HTR-8/SVneo (cell line): ENCODE measurements at places on chromosomes 7 and 10.

- DNase-seq, result no peak
These were observed 276.9 kb downstream of the BAMBI start for GRCh38 chr10:28954211-28954610.

DNA sequence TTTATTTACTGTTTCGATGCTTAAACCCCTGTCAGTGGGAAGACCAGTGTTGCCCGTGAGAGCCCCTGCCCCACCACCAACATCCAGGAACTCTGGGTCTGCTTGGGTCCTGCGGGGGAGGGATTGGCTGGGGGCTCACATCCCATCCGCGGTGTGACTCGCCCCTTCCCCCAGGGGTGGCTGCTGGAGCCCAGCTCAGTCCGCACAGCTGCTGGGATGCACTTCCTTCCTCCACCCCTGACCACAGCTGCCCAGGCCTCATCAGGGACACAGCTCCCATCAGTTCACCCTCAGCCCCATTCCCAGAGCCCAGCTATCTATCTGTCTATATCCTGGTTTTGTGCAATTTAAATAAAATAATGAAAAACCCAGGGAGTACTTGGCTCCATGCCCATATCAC lies 54.5 kb downstream of the JAKMIP3 start:
- no peak for DNase-seq

GRCh38 chr10:68230268-68230667 lies 1.6 kb downstream of the ATOH7 start:
- DNase-seq, result no peak

GRCh38 chr7:71538210-71538609 lies 406.3 kb downstream of the GALNT17 start:
- DNase-seq, result no peak

DNA sequence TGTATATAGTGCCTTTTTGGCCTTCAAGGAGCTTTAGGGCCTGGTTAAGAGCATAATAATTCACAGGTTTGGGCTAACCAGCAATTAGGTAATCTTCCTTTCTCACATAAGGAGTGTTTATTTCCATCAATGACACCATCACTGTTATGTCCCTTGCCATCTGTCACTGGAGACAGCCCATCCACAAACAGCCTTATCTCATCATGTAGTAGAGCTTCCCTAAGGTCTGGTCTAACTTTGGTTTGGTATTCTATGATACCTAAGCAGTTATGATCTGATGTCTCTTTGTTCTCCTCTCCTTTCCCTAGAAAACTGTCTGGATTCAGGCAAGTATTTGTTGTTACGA lies 26.4 kb downstream of the MAPK8 start:
- no peak for DNase-seq

DNA sequence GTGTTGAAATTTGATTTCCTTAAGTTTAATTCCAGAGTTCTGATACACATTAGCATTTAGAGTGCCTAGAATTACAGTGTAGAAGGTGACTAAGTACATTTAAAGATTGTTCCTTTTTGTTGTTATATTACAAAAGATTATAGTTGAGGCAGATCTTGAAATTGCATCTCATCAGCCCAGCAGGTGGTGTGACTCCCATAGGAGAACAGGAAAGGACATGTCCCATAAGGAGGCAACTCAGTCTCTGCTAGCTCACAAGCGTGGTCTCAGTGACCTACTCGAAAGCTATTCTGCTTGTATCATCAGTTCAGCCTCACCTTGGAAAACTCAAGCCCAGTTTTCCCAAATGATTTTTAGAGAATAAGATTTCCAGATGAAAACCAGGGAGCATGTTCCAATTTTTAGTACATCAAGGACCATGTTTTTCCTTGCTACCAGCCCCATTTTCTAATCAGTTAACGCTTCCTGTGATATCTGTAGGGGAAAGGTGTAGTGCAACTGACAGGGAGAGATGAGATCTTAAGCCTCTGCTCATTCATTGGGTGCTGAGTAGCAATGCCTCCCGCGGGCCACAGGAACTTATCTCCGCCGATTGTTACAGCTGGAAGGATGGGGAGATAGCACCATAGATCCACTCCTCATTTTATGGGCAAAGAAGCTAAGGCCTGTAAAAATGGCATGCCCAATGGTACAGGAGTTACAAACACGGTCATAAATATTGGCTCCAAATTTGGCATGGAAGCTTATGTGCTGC lies 1.1 kb upstream of the GNAI1 start:
- no peak for DNase-seq

DNA sequence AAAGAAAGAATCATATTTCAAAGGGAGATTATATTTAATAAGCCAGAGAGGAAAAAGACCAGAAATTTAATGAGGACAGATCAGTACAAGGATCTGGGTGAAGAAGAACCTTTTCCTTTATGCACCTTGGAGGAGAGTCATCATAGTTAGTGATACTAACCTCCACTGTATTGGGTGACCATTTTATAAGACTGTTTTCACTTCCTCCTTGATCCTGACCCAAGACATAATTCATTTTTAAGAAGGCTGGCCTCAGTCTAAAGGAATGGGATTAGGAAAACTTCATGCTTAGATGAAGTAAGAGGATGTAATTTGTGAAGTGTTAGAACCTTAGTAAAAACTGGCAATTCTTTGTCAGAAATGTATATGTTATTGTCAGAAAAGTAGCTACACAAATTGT lies 68.6 kb downstream of the ADAM22 start:
- DNase-seq, result no peak

GRCh38 chr7:96921771-96922170 lies 83.6 kb upstream of the DLX6 start:
- no peak for DNase-seq

- DNase-seq, result no peak
These were observed 30.0 kb downstream of the PAX2 start for GRCh38 chr10:100775386-100775785.

- DNase-seq, result peak; percentile 30
These were observed 69.0 kb downstream of the ADD3 start for GRCh38 chr10:110076559-110077318.

- DNase-seq, result no peak
These were observed 834 bp upstream of the TRIL start for GRCh38 chr7:28958980-28959347.

DNA sequence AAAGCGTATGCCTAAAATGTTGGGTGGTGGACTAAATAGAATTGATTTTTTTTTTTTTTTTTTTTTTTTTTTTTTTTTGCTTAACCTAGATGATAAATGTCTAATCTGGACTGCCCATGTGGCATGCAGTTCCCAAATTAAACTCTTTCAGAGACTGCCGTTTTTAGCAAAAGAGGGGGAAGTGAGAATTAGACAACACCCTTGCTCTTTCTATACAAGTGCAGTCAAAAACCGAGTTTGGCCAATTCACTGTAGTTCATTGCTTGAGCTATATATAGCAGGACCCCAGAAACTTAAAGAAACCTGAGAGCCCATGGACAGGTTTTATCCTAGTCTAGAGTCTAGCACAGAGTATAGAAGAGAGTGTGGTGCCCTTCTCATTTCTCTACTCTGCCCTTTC lies 141.9 kb downstream of the GRM3 start:
- DNase-seq, result no peak

GRCh38 chr10:88728107-88728763 lies 22.2 kb downstream of the LIPK start:
- no peak for DNase-seq

GRCh38 chr7:18538554-18539250 lies 43.2 kb downstream of the HDAC9 start:
- no peak for DNase-seq

- no peak for DNase-seq
These were observed 77.5 kb downstream of the SLC16A9 start for GRCh38 chr10:59631882-59632807.

DNA sequence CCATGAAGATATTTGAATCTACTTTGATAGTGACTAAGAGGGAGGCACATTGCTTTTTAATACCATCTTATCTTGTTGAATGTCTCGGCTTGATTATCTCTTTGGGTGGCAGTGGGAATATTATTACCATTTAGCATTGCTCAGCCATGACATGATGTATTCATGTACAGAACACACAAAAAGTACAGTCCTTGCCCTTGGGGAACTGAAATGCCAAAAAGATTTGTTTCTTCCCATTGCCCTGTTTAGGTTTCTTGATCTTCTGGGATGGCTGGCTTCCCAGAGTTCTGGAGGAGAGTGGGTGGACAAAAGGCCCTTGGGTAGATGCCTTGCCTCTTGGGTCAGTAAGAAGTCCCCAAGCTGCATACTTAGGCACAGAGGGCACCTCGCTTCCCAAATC lies 23.8 kb downstream of the SUFU start:
- no peak for DNase-seq

DNA sequence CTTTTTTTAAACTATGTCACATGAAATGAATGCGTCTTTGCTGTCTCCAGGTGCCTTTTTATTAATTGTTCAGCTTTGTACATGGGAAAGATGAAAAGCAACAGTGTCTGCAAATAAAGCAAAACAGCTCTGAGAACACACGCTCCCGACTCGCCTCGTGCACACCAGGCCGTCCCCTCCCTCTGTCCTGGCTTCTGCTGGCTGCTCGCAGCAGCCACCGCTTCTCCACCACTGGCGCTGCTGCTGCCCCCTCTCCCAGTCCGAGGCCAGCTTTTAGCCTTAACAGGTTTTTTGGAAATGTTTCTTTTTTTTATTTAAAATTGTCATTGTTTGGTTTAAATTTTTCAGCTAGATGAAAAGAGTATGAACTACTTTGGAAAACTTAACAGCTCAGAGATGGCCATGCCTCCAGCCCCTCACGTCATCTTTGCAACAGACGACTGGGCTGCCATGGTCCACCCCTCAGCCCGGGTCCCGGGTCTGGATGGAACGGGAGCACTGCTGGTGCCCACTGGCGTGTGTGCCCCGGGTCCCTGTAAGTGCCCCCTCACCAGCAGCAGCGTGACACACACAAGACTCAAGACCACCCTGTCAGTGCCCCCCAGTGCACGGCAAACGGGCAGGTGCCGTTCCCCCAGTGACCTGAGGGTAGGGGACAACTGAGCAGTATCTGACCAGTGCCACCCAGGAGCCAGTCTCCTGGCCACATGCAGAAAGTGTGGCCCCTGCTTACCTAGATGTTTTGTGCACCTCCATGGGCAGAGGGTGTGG lies 415.6 kb upstream of the FOXK1 start:
- DNase-seq, result no peak

DNA sequence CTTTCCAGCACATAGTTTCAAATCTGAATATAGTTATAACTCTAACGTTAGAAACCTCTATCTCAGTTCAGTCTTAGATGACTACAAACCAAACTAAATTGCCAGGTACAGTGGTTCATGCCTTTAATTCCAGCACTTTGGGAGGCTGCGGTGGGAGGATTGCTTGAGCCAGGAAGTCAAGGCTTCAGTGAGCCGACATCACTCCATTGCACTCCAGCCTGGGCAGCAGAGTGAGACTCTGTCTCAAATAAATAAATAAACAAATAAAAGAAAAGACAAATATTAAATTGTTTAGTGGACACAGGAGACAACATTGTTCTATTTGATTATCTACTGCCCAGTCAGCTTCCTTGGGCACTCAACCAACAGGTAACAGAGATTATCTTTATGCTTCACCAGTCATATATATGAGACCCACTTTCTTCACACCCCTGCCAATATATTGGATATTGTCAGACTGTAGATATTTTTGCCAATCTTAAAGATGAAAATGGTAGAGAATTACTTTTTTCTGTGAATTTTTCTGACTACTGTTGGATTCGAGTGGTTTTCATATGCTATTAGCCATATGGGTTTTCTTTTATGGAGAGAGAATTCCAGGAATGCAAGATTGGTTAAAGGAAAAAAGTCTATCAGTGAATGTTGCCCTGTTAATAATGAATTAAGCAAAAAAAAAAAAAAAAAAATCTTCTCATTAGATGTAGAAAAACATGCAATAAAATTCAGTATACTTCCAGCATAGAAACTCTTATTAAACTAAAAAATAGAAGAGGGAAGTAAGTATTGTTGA lies 16.0 kb downstream of the HDAC9 start:
- no peak for DNase-seq

- no peak for DNase-seq
These were observed 5.7 kb upstream of the DYNC2I1 start for GRCh38 chr7:158850545-158851102.

DNA sequence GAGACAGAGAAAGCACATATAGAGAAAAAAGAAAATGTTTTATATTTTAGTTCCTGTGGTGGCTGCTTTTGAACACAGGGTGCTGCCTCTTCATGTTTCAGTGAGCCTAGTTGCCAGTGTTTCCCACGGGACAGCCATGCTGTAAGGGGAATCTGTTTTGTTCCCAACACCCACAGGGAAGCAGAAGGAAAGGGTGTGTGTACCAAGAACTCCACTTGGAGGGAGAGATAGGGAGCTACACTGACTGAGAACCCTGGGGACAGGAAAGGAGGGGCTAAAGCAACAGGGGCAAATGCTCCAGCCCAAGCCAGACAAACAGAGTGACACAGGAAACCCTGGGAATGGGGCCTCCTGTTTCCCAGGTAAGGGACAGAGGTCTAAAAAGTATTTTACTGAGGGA lies 40.2 kb downstream of the FRMPD2 start:
- DNase-seq, result no peak

- DNase-seq, result no peak
These were observed 163.2 kb downstream of the SH2D4B start for GRCh38 chr10:80700760-80701444.

DNA sequence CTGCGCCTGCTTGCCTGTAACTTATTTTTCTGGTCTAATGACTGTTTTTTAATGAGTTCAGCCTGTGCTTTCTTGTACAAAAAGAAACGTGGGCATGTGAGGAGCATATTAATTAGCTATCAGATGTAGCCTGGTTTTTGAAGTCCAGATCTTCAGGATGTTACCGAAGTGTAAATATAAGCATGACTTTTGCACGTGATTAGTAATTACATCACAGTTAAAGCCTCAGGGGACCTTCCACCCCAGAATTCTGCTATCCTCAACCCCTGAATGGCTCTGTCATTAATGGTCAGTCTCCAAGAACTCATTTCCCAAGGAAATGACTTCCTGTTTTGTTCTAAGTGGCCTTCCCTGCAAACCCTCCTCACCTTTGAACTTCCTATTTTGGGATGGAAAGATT lies 2.1 kb upstream of the PRXL2A start:
- no peak for DNase-seq

DNA sequence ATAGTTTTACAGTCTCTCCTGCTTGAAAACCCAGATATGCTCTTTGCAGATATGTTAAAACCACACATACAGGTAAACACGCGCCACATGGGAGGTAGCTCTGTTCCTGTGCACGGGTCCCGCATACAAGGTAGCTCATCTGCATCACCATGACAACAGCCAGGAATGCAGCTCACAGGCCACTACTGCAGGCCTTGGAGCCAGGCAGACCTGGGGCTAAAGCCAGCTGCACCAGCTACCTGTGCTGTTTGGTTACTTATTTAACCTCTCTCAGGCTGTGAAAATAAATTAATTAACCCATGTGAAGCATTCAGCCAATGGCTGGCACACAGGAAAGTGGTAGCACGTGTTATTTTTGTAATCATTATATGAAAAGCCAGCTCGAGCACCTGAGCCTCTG lies 428.3 kb downstream of the TNS3 start:
- DNase-seq, result no peak

DNA sequence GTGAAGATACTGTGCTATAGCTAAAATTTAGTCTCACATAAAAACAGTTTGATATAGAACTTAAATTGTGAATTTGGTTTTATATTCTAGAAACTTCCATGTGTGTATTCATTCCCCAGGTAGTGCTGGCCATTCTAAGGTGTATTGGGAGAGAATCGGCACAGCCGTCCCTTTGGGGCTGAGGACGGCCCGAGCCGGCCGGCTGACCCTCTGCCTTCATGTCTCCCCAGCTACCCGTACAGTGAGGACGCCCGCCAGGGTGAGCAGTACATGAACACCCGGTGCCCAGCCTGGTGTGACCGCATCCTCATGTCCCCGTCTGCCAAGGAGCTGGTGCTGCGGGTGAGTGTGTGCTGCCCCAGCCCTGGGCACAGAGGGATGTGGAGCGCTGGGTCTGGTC lies 8.5 kb downstream of the NKX6-2 start:
- DNase-seq, result no peak

GRCh38 chr7:25847336-25848070 lies 304.5 kb upstream of the NFE2L3 start:
- peak; percentile 38 for DNase-seq
